Suprapubic skin (tissue), 4 donors: ENCODE measurements at places on chromosomes 2 and 18. TPM values are rescaled to one million over a fixed set of nuclear protein-coding genes. Genes with fewer than 3 reads are reported as not detected.

DNA sequence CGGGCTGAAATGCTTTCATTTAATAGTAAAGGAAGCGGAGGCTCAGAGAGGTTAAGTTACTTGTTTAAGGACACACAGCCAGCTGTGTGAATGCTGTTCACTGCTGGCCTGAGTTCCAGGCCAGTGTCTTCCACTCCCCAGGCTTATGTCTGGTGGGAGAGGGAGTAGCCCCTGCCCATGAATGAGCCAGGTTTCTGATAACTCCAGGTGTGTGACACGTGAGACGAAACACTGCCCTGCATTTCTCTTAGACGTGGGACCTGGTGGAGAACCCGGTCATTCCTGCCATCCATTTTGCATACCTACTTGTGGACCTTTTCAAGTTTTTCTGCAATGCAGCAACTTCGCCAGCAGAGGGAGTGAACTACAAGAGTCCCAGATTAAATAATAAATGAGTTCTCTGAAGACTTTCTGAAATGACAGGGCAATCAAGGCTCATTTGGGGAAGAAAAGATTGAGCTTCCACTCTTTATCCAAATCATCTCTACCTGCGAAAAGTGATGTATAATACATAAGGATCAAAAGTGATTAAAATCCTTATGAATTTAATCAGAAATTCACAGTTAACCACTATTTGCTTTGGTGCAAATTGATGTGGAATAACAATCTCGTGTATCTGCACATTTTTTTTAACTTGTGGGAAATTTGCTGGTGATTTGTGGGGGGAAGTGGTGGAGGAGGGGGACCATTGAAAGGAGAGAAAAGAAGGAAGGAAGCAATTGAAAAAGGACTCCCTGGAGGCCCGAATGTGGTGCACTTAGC, 79.4 kb upstream of the ASB18 start:
- H3K27ac ChIP-seq, result no peak overlapping the region
- H3K4me3 ChIP-seq, result no peak overlapping the region
- peaks cover 3% of the 10 kb centered on the region for H3K27me3 ChIP-seq
- DNase-seq, result no peak
- peaks cover 5% of the 10 kb centered on the region for H3K4me1 ChIP-seq
- H3K36me3 ChIP-seq, result no peaks in the 10 kb centered on the region

DNA sequence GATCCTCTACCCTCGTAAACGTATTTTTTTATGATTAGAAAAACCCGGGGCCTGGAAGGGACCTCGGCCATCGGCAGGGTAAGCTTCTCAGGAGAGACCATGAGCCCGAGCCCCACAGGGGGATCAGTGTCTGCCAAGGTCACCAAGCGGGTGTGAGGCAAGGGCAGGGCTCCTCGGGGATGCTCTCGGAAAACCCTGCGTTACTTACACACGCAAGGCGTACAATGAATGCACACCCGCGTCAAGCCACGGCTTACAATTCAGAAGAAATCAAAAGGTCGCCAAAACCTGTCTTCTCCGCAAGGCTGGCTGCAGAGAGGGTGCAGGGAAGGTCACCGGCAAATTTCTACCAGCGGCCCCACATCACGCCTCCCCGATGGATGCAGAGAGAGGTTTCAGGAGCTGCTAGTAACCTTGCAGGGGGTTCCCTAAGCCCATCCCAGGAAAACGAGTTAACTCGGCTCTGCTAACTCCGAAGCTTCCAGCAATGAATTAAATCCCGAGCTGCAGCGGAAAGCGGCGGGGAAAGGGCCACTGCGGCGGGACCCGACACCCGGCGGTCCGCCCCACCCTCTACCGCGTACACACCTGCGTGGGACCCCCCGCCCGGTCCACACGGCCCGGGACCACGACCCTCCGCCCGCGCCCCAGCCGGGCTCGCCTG, 638 bp downstream of the ST3GAL5 start:
- H3K4me3 ChIP-seq, result peak overlapping the region; percentile 95
- peak overlapping the region; percentile 93 for H3K27ac ChIP-seq
- no peak for DNase-seq

DNA sequence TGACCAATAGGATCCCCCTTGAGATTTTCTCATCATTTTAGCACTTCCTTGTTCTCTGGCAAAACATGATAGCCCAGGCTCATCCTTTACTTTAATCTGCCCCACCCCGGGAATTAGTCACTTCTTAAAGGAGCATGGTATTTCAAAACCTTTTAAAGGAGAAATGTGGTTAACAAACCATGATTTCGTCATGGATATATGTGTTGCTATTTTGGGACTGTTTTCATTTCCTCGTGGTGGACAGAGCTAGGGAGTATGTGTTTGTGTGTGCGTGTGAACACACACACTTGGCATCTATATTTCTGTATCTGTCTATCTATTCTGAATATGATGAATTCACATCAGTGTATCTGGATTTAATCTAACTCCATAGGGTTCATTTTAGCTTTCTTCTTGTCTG, 128.1 kb downstream of the BIRC6 start:
- H3K4me1 ChIP-seq, result no peaks in the 10 kb centered on the region
- DNase-seq, result no peak
- no peak overlapping the region for H3K27ac ChIP-seq

SS18 gene
- 140 TPM for total RNA-seq
